MV-4-11 (cell line): ENCODE measurements at places on chromosomes 7 and 10.
A peak's percentile ranks its signal among the peaks of the same experiment; 100 is the strongest.

- no peak for DNase-seq
Observed at GRCh38 chr10:101783736-101784118, 481 bp upstream of the NPM3 start.

- no peak for DNase-seq
Observed at GRCh38 chr7:136533732-136534131, 334.7 kb upstream of the CHRM2 start.

- DNase-seq: no peak
Observed at GRCh38 chr10:108982159-108982558, 941.2 kb downstream of the XPNPEP1 start.

DNA sequence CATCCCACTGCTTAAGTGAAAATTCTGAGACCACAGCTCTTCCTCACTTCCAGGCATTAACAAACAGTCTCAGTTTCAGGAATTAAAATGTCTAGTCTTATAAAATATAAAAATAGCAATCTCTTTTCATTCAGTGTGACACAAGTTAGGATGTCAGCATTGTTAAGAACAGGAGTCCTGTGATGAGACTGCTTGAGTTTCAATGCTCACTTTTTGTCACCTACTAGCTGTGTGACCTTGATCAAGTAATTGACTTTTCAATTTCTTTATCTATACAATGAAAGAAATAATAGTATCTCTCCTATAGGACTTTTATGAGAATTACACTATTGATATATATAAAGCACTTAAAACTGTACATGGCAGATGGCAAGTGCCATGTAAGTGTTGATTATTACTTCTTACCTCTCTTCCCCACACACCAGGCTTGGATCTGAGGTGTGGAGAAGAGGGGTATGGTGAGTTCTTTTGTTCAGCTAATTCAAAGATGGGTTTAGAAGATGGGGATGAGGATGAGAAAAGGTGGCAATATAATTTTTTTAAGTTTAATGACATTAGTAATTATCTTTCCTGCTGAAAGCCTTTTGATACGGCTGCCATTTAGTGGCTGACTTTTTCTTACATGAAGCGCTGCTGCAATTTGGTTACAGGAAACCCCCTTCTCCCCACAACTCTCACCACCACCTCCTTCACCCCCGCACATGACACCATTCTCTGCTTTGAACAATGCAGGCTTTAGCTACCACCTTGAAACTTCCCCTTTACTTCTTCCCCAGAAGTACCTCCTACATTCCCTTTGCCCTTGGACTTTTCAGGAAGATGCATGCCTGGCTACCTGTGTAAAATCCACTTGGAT lies 20.8 kb upstream of the HYAL4 start:
- DNase-seq: no peak

DNA sequence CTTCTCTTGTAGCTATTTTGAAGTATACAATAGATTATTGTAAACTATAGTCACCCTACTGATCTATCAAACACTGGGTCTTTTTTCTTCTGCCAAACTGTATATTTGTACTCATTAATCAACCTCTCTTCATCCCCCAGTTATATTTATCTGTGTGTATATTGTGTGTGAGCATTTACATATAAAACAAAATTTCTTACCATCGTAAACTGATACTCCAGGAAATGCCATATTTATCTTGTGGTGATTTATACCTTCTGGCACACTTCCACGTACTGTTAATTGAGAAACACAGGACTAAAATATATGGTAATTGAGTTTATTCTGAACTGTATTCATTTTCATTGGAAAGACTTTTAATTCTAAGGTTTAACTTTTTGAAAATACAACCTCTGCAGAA lies 18.9 kb downstream of the ANLN start:
- no peak for DNase-seq

GRCh38 chr7:25967278-25968204 lies 184.5 kb upstream of the NFE2L3 start:
- DNase-seq: peak; percentile 94

DNA sequence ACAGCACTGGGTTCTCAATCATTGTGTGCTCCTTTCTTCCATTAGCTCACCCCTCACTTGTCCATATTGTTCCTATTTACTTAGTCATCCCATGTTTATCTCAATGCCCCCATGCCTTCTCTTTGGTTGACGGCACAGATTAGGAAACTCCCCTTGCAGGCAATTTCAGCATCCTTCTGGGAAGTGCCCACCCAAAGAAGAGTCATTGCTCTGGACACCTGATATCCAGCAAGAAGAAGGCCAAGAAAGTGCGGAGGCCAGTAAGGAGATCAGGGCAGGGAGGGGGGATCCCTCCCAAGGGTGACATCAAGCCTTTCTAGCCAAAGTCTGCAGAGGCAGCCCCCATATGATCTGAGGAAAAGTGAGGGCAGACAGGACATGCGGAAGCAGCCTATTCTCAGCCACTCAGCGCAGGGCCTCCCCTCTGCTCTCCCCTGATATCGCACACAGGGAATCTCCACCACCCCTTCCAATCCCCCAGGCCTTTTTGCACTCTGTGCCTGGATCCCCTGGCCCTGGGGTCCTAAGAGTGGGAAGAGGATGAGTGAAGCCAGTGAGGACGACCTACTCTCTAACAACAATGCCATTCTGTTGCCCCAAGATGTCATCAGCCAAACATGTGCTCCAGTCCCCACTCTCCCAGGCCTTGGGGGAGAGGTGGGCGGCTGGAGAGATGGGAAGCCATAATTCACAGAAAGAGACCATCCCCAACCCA lies 1.8 kb downstream of the TRPV6 start:
- no peak for DNase-seq
